ENCODE measurements at places on chromosomes 6 and 20.

- DNase-seq, result no peak
Observed at GRCh38 chr20:22373164-22373895, 211.0 kb downstream of the FOXA2 start.

- DNase-seq, result no peak
Observed at GRCh38 chr20:17969278-17969883, 563 bp downstream of the MGME1 start.

- no peak for DNase-seq
Observed at GRCh38 chr20:5393218-5393870, 76.6 kb upstream of the PROKR2 start.

DNA sequence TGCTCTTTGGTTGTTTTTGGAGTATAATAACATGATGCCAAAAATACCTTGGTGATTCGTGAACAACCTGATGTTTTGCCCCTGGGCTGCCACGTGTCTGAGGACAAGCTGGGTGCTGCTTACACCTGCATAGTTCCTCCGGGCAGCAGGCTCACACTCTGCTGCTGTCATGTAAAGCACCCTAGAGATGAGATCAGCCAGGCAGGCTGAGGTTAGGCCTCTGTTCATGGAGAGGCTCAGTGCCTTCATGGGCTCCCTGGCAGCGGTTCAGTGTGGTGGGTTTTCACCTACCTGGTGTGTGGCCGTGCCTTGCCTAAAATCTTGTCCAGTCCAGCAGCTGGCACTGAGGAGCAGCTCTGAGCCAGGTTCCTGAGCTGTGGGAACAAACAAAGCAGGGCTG lies 60.1 kb upstream of the TAGAP start:
- peak; percentile 36 for DNase-seq

DNA sequence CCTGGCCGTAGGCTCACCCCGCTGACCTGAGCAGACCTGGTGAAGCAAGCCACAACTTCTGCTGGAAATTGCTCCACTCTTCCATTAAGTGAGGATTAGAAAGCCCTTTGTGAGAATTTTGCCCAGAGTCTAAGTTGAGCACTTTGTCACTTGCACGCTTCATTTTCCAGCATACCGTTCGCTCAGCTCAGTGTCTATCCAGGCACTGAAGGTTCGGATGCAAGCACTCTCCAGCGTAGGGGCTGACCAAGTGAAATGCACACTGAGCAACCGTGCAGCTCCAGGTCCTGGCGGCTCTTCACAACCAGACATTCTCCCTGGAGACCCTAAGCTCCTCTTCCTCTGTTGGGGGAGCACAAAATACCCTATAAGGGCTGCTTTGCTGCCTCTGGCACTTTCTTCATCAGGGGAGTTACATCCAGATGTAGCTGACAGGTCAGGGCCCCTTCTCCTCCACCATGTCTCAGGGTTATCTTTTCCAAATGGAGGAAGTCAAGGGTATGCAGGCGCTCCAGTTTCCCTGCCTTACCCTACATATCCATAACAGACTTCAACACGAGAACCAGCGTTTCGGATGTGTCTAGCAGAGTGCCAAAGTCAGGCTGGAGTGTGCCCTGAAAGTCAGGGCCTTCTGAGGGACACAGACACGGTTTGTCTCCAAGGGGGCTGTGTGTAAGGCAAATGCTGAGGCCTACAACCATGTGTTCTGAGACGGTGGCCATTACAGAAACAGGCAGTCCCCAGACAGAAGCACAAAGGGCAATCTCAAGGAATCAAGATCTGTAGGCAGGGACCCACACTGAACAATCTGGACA lies 146.7 kb upstream of the AFDN start:
- DNase-seq, result no peak

- no peak for DNase-seq
Observed at GRCh38 chr6:13474360-13474759, 13.0 kb downstream of the GFOD1 start.

- no peak for DNase-seq
Observed at GRCh38 chr6:131129689-131130553, 5.3 kb upstream of the AKAP7 start.

- no peak for DNase-seq
Observed at GRCh38 chr20:37309936-37310590, 20.6 kb downstream of the MANBAL start.

DNA sequence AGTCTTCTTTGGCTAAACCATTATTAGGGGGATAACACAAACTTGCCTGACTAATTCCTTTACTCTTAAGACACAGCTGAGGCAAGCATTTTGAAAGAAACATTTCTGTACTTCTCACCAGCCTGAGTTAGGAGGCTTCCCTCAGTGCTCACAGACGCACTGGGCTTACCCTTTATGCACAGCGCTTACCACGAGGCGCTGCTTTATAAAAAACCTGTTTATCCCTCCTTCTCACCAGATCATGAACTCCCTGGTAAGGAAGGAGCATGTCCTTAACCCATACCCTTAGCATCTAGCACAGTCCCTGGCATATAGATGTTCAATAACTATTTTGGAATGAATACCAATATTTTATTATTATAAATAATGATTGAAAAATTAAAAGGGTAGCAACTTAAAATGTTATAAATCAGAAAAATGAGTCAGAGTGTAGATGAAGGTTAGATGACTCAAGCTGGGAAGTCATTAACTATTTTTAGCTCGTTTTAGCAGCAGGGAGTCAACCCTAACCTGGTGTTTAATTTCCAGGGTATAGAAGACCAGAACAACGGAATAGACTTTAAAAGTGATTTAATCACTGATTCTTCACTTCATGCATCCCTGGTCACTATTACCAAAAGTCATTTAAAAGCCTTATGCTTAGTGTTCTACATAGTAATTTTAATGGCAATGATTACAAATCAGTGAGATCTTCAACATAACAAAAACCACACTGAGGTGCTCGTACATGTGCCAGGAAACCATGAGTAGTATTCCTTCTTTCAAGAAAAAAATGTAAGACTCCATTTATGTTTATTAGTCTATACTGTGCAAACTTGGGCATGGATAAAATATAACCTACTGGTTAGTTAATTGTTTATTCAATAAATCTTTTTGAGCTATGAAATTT lies 4.1 kb upstream of the TPD52L1 start:
- DNase-seq, result no peak

DNA sequence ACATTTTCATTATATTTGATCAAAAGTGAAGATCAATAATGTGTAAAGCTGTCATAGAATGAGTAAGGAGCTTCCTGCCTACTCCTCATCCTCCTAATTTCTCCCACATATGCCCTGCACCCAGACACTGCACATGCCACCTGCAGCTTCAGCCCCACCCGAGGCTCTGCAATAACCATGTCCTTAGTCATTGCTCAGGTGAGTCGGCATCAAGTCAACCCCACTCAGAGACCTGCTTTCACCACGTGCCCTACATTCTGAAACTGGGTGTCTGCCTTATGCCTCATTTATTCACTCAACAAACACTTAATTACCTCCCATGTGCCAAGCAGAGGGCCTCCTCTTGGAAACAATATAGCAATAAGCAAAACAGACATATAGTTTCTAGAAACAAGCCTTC lies 15.4 kb upstream of the TNFAIP3 start:
- no peak for DNase-seq

DNA sequence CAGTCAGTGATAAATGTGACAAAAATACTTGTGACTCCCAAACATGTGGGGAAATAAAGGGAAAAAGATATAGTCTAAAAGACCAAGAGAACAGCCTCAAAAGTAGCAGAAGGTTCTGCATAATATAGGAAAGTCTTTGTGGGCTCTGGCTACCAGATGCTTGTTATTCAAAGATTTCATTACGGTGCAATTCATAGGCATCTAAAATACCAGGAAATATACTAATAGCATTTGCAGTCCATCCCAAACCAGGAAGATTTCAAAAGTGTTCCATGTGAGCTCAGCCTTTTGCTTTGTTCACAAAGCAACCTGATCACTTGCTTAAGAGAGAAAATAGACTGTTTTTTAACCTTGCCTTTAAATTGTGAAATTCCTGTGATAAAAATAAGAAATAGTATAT lies 506.7 kb upstream of the MARCKS start:
- DNase-seq, result no peak

DNA sequence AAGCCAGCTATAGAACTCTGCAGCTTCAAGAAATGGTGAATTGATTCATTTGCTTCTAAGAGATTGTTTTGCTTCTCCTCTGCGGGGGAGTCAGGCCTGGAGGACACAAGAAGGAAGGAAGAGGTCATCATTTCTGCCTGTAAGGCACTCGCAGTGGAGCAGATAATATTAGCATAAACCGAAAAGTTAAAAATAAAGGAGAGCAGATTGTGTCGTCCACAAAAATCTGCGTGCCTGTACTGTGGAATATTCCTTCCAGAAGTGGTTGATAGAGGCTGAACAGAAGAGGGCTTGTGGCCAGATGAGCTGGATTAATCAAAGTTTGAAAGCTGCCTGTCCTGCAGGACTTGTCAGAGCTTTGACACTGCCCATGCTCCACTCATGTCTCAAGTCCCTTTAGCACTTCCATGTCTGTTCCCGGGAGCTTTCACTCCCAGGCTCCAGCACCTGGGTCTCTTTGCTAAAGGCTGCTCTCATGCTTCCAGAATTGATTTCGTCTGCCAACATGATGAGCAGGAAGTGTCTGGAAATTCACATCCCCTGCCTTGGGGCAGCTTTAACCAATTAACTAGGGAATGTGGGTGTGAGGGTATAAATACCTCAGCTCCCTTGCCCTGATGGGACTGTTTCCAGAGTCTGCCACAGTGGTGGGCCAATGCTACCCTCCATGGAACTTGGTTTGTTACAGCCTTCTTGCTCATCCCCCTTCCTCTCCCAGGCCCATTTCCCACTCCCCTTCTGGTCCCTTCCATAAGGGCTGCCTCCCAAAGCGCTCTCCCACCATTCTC lies 65.1 kb upstream of the STX16 start:
- no peak for DNase-seq

DNA sequence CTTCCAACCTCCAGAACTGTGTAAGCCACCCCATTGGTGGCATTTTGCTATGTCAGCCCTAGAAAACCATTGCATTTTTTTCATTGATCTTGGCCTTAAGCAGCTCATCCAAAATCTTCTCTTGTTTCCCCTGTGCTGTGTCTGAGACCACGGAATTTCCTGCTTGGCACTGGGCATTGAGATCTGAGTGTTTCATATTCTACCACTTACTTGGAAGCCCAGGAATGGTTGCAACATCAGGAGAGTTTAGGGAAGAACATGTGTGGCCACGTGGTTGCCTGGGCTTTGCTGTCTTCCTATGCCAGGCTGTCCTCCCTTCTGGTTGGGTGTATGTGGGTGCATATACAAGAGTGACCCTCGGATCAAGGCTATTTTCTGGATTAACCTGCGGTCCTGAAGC lies 139.3 kb upstream of the PMEPA1 start:
- DNase-seq, result no peak

DNA sequence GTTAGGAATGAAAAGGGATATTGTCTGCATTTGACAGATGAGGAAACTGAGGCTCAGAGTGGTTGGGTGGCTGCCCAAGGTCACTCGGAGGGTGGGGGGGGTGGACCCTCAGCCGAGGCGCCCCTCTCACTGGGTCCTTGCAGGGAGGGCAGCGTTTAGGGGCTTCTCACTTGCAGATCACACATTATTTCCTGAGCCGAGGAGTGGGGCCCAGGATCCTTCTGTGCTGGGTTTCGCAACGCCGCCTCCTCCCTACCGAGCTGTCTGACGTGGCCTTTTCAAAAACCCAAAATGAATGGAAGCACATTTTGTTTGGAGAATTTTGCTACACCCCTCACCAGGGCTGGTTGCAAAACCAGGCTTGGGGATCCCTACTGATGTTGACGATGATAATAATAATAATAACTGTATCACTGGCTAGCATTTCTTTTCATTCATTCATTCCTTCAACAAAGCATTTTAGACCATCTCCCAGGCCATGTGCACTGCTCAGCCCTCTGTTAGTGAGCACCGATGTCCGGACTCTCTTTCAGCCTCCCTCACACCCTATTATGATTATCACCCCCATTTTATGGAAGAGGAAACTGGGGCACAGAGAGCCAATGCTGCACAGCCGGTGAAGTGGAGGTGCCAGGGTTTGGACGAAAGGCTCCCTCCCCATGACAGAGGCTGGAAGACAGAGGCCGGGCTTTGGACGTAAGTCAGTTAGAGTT lies 5.2 kb downstream of the DLGAP4 start:
- no peak for DNase-seq

DNA sequence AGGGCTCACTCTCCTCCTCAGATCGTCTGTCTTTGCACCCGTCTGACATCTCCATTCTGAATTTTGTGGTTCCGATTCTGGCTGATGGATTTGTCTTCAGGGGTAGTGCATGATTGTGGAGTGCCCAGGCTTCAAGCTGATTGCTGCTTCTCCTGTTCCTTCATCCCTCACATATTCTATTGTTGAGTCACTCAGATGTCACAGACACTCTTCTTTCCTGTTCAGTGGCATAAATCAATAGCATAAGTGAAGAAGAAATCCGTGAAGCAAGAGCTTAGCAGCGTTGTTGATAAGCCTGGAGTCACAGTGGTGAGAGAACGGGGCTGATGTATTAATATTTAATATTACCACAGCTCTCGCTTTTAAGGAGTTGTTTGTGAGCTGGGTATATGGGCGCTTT lies 152.5 kb downstream of the MTHFD1L start:
- DNase-seq, result no peak

- DNase-seq, result no peak
Observed at GRCh38 chr6:75169689-75170586, 35.9 kb downstream of the COL12A1 start.

GRCh38 chr6:144265390-144265789 lies 19.7 kb upstream of the UTRN start:
- DNase-seq, result no peak

- DNase-seq, result no peak
Observed at GRCh38 chr6:154766288-154766687, 33.1 kb downstream of the SCAF8 start.

DNA sequence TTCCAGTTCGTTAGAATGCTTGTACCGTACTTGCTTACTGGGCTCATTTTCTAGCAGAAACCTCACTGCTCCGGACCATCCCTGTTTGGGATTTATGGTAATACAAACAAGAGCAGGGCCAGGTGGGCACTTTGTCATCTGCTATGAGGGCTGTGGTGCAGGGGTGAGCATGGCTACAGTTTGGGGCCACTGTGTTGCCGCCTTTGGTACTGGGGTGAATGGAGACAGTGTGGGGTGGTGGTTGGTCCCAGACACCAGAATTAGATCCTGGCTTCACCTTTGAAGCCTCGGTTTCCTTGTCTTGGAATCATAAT lies 95.0 kb downstream of the TOX2 start:
- no peak for DNase-seq

DNA sequence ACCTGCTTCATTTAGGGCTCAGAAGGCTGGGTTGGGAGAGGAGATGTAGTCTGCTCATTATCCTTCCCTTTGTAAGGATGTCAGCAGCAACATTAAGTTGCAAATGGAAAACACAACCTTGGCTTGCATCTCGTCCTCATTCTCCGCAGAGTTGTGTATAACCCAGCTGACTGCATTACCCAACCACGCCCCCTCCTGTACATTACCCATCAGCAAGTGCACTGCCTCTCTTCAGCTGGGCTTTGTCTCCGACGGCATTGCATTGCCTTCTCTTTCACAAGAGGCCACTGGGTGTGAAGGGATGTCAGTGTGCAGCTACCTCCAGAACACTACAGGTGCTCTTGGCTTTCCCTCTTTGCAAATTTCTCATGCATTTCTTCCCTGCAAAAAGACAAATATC lies 128.7 kb upstream of the TSHZ2 start:
- DNase-seq, result no peak

- DNase-seq, result peak; percentile 77
Observed at GRCh38 chr6:159693894-159694545, 979 bp upstream of the SOD2 start.

- DNase-seq, result no peak
Observed at GRCh38 chr6:6614096-6614982, 25.8 kb downstream of the LY86 start.

Measured in SHP77 treated with DMSO at 0.1 percent for 48 hours (cell line).